Heart left ventricle (tissue), 16 donors: ENCODE measurements at places on chromosomes 13 and 19.
A peak's percentile ranks its signal among the peaks of the same experiment; 100 is the strongest.

DNA sequence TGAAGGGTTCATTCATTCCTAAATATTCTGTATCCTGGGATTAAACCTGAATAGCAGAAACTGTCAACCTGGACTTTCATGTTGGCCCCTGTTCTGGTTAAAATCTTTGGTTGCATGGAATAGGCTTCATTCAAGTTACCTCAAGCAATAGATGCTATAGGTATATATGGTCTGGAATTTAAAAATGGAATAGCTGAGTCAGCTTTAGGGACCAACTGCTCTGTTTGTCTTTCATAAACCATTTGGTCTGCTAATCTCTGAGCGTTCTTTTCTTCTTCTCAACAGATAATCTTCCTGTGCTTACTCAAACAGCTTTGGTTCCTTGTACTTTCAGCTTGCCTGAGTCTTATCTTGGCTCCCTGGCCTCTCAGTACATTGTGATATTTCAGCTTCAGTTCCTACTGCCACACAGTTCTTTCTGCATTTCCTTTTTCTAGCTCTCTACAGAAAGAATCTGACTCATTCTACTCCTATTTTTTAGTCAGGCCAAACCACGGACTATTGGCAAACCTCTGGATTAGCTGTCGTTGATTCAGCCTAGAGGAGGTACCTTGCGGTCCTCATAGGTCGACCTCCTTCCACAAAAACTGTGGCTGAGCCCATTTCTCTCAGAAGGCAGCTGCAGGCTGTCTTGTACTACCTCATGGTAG is 35.9 kb upstream of the MAB21L1 start:
- DNase-seq, result peak; percentile 24

DNA sequence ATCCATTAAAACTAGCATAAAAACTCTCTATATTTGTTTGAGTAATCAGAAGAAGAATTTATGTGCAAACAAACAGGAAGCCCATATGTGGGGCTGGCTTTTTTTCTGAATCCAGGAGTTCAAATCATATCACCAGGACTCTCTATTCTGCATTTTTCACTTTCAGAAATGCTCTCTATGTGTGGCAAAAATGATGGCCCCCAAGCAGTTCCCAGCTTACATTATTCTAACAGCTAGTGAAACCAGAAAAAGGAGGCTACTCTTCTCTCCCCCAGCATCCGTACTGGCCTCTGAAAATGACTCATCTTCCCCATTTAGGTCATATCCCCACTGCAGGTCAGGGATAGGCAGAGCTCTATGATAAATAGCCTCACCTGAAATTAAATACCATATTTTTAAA is 20.4 kb downstream of the RBM26 start:
- no peak for DNase-seq

- no peak for DNase-seq
Measured at GRCh38 chr13:96940961-96941360, 53.3 kb downstream of the OXGR1 start.

- DNase-seq, result no peak
Measured at GRCh38 chr13:70874636-70875035, 766.4 kb upstream of the KLHL1 start.

DNA sequence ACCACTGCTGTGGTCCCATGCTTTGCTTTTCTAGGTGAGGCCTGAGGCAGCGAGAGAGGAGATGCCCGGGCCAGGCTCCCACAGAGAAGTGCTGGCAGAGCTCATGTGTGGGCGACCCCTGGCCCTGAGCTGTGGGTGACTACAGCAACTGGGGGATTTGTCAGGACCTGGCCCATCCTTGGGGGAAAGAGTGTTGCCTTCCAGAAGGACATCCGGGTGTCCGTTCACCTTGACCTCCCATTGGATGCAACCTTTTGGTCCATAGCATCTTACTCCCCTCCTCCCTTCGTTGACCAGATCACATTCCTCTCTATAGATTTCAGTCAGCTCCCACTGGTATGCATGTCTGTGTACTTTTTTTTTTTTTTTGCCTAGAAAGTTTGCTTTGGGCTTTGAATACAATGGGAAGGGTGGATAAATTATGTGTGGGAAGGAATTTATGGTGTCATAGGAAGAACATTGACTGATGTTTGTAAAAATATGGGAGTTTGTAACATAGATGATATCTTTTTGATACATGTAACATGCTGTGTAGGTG is 84.2 kb upstream of the RNF113B start:
- DNase-seq, result no peak

DNA sequence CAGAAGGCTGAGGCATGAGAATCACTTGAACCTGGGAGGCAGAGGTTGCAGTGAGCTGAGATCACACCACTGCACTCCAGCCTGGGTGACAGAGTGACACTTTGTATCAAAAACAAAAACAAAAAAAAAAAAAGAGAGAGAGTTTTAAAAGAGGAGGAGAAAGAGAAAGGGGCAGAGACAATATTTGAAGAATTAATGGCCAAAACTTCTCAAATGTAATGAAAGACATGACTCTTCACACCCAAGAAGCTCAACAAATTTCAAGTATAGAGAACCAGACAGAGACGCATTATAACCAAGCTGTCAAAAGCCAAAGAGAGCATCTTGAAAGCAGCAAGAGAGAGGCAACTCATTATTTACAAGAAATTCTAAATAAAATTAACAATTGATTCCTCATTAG is 36.9 kb upstream of the USP12 start:
- DNase-seq, result no peak

DNA sequence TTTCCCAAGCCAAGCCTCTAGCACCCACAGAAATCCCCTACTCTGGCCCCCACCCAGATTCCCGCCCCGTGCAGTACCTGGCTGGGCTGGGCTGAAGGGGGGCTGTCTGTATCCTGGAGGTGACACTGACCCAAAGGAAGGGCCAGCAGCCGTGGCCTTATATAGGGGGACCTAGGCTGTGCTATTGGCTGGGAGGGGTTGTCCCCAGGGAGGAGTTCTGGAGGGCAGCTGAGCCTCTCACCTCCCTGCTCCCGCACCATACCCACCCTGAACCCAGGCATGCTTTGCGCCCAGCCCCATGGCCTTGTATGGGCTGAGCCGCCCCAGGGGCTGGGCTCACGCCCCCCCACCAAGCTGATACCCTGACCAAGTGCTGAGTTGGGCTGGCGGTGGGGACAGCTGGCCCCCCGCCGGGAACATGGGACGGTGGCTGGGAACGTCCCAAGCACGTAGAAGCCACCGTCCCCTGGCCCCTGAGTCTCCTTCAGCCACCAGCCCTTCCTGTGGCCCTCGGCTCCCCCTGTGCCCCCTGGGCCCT is at the start of gene CKM:
TSS of gene CKM (minus strand) at position 132 of the 538 bp plus-strand sequence. CDS start 3,162 bp downstream, outside the sequence.
- DNase-seq, result peak; percentile 92

GRCh38 chr13:29923554-29924481 is 73.4 kb upstream of the UBL3 start:
- DNase-seq, result peak; percentile 76

- no peak for DNase-seq
Measured at GRCh38 chr13:52399708-52400107, 6.3 kb downstream of the THSD1 start.

DNA sequence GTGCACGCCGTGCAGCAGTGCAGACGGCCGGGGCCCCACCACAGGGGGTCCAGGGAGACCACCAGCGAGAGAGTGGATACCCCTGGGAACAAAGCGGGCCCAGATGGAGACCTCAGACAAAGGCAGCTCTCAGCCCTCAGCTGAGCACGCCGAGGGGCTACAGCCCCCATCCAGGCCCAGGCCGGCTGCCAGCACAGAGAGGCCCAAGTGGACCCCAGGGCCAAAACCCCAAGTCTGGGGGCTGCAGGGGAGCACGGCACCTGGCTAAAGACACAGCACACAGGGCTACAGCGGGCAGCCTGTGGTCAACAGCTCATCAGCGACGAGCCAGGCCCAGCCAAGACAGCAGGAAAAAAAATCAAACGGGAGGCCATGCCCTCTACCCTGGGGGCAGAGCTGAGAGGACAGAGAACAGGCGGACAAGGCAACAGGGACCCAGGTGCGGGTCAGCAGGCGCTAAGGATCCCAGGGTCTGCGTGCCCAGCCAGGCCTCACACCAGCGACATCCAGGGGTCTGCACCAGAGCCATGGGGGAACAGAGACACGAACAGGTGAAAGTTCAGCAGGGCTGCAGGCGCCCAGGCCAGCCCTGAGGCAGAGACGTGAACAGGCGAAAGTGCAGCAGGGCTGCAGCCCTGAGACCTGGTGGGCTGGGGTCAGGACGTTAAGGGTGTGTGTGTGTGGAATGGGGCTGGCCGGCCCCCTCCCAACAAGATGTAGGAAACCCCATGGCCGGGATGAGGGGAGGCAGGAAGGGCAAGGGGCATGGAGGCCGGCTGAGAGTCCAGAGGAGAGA is 34.3 kb downstream of the RASA3 start:
- DNase-seq, result peak; percentile 21

DNA sequence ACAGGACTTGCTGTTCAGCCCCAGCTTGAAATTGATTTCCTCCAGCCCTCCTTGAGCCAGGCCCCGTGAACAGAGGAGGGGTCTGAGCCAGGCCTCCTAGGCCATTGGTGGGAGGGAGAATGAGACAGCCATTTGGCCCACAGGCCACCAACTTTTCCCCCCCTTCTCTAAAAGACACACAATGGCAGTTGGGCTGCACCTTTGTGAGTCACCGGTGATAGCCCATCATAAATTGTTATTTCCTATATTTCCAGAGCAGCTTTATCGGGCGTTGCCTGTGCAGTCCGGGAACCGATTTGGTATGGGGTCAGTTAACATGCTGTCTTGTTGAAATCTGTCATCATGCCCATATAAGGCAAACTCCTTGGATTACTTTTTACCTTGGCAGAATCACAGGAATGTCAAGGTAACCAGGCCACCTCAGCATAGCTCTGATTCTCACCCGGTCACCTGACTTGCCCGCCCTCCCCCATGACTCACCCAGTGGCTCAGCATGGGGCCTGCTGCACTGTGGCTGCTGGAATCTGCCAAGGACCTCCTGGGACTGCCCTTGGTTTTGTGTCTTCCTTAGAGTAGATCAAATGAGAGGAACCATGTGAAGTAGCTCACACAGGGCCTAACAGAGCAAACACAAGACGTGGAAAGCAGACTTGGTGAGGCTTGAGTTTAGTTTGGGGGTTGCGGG is 36.1 kb downstream of the ACTN4 start:
- peak; percentile 85 for DNase-seq

DNA sequence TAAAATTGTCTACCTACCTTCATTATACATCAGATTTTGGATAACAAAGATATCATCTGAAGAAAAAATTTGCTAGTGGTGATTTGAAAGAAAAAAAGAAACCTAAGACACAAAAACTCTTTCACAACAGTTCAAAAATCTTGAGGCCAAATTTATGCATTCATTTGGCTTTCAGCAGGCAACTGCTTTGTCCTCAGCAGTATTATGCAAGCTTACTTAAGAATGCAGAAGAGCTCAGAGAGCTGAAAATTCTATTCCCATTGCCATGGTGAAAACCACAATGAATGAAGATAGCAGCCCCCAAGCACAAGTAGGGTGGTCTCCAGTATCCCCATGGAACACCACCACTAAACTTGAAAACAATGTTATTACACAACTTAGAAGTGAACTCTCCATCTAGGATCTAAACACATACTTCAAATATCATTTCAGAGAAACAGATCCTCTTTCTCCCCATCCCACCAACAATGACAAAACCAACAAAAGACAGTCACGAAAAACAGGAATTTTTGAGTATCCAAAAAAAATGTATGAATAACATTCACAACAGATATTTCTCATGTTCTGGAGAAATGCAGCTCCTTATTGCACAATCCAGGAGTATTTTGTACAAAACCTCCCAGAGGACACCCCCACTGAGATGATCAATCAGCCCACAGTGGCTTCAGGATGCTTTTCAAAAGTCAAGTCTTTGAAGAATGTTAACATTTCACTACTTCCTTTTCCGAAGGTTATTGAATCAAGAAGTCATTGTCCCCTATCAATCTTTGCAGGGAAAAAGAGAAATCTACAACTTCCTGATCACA is 192.7 kb downstream of the LHFPL6 start:
- no peak for DNase-seq

DNA sequence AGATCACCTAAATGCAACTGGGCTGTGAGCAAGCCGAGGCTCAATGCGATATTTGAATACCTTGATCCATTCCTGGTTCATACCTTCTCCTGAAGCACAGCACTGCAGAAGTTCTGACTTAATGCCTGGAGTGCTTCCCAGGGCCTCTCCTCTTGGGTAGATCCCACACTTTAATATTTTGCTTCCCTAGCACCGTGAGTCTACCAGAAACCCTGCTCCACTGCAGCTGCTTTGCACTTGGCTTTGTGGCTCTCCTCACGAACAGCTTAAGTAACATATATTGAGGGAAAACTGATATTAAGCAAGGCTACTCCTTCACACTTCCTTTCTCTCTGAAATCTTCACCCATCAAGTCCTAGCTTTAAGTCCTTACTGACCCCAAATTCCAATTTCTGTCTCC is 51.6 kb upstream of the C13orf42 start:
- no peak for DNase-seq

GRCh38 chr19:38210458-38210987 is 13.5 kb downstream of the DPF1 start:
- peak; percentile 76 for DNase-seq

DNA sequence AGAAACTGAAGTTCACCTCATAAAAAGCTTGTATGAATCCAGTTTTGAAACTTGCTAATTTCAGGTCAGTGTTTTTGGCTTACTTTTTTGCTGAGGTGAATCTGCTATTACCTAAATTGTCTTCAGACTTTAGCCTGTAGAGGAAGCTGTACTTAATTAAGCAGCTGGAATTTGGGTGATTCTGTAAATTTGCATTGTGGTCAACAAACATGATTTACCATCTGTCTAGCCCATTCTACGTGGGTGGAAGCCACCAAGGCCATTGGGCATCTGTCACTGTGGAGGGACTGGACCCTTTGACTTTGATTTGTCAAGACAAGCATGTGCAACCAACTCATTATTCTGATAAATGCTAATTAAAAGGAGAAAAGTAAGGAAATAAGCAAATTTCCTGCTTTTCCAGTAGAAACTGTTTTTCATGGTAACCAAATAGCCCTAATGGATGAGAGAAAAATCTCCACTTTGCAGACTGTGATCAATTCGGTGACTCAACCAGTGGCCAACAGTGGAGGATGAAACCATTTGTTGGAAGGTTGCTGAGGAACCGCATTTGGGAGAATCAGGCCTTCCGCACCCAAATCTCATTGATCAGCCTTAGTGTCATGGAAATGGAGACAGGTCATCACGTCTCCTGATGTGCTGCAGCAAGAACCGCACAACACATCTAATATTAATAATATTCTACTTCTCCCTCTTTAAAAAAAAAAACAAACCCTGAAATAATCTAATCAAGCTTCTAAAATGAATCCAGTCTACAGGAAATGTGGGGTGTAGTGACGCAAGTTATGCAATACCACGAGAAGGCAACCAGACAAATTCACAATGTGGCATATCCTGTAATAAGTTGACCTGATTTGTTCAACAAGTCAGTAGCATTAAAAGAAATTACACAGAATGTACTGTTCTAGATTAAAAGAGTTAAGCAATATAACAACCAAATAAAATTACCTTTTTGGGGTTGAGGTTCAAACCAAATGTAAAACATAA is 54.3 kb downstream of the GARRE1 start:
- no peak for DNase-seq

- DNase-seq, result no peak
Measured at GRCh38 chr13:104106705-104107393, 1040.6 kb upstream of the SLC10A2 start.

DNA sequence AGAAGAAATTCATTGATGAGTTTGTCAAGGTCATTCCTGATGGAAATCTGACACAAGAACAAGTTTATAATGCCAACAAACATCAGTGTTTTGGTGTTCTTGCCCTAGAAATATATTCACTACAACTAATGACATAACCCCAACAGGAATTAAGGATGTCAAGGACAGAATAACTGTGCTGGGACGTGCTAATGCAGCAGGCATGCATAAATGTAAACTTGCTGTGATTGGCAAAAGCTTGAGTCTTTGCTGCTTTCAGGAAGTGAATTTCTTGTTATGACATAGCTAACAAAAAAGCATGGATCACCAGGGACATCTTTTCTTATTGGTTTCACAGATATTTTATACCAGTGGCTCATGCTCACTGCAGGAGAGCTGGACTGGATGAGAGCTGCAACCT is 144.6 kb downstream of the KCTD12 start:
- no peak for DNase-seq
